ENCODE measurements at places on chromosomes 5 and 9.

GRCh38 chr5:169768416-169768815 is 131.3 kb downstream of the DOCK2 start:
- no peak for DNase-seq

DNA sequence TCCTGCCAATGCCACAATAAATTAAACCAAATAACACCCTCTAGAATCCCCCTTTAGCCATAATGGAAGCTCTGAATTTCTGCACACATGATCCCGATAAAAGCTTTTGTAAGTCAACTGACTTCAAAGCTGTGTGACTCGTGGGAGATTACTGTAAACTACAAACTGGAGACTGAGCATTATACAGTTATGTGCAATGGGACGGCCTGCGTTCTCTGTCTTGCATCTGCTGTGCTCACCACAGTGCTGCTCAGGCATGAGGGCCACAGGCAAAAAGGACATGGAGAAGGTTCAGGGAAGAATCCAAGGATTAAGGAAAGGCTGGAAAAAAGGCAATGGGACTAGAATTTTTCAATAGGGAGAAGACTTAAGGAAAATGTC is 184.2 kb downstream of the FANCC start:
- DNase-seq = no peak

GRCh38 chr9:114729706-114730105 is 47.7 kb upstream of the TEX48 start:
- DNase-seq = no peak

GRCh38 chr5:165525271-165525670 is 2019.9 kb downstream of the MAT2B start:
- DNase-seq = no peak

All from tongue (tissue), 3 donors.